ENCODE measurements at places on chromosomes 7 and 10. TPM values are rescaled to one million over a fixed set of nuclear protein-coding genes. Genes with fewer than 3 reads are reported as not detected.

AKR1C4 gene
- total RNA-seq, result not detected

TMEM213 gene
- total RNA-seq, result not detected

FAM20C gene
- total RNA-seq, result 17.1 TPM

KIF5B gene
- total RNA-seq, result 133 TPM

SLC35B4 gene
- total RNA-seq, result 23.0 TPM

ACHE gene
- total RNA-seq, result 14.7 TPM

DNA sequence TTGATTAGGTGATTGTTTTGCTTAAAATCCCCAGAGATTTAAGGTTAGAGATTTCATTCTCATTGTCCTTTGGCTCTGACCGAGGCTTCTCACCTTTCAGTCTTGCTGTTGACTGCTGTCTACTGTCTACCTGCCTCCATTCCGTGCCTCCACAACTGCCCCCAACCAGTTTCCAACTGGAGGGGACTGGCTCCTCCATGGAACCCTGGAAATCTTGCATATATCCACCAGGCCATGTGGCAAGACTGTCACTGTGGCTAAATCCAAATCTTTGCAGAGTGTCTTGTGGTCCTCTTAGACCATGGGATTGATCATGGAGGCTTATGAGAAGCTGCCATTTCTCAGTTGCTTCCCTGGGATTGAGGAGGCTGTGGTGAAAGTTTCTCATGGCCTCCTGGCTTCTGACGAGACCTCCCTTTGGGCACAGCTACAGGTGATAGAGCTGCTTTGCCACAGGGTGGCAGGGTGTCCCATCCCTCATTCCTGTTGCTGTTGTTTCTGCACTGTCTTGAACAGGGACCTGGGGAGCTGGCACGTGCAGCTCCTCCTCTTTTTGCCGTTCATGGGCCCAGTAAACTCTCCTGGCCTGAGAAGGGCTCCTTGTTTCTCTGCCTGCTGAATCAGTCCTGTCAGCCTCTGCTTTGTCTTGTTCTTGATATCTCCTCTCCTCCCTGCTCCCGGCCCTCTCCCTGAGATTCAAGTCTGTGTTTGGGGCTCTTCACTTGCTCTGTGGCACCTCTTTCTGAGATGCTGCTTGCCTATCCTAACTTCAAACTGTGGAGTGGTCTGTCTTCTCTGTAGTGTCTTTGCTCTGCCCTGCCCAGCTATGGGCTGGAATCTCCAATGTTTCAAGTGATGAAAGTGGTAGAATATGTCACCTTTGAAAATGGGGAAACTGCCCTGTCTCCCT, 63.6 kb upstream of the IGFBP3 start:
- no peak for DNase-seq

DNA sequence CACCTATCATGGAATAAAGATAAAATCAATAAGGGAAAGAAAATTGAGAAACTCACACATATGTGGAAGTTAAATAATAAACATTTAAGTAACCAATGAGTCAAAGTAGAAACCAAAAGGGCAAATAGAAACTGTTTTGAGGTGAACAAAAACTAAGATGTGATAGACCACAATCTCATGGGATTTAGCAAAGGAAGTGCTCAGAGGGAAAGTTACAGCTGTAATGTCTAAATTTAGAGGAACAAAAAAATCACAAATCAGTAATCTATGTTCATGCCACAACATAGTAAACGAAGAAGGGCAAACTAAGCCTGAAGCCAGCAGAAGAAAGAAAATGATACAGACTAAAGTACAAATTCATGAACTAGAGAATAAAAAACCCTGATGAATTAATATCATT, 16.3 kb downstream of the CYP3A4 start:
- no peak for DNase-seq

DNA sequence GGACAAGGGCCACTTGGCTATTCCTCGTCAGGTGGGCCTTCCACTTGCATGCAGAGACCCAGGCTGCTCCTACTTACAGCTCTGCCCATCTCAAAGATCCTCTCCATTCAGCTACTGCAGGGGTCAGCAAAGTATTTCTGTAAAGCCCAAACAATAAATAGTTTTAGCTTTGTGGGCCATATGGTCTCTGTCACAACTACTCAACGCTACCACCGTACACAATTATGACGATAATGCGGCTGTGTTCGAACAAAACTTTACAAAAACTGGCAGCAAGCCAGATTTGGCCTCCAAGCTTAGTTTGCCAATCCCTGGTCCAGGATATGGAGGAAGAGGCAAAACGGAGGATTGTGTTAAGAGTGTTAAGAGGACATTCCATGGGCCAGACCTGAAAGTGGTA, 12.8 kb downstream of the RAB11FIP2 start:
- DNase-seq, result no peak

- DNase-seq, result no peak
Measured at GRCh38 chr7:19408706-19409220, 263.5 kb upstream of the FERD3L start.

- peak; percentile 53 for DNase-seq
Measured at GRCh38 chr7:73433924-73434700, 534 bp downstream of the FZD9 start.

GRCh38 chr10:71257319-71257997, 45.1 kb downstream of the UNC5B start:
- DNase-seq, result no peak

GRCh38 chr7:134660242-134660785, 13.7 kb downstream of the BPGM start:
- no peak for DNase-seq

DNA sequence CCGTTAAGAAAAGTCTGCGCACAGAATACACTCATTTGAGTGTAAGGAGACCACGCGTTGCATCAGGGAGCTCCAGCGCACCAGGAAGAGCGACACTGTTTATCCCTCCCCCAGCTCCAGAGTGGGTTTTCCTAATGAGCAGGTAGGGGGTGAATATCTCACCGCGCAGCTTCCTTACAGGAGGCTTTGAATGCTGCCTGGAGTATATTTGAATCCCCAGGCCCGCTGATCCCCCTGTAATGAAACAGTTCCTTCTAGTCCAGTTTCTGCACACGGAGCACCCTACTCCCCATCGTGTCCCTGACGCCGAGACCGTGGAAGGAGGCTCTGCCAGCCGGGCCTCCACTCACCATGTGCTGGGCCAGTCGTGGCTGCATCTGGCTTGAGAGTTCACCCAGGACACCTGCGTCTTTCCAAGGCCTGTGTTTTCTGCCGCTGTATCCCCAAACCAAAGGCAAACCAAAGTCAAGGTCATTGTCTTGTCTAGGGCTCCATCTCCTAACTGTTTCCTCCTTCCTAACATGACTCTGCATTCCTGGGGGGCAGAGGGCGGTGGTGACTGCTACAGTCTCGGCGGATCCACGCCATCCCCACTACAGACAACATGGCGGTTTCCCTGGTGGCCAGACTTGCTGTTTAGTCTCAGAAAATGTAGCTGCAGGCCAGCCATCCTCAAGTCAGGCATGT, 167.8 kb downstream of the USP6NL start:
- no peak for DNase-seq

GRCh38 chr10:68684413-68684812, 36.6 kb upstream of the CCAR1 start:
- no peak for DNase-seq

- DNase-seq, result no peak
Measured at GRCh38 chr10:115604627-115605026, 511.5 kb downstream of the ATRNL1 start.

GRCh38 chr7:91814189-91814588, 66.3 kb downstream of the MTERF1 start:
- no peak for DNase-seq

DNA sequence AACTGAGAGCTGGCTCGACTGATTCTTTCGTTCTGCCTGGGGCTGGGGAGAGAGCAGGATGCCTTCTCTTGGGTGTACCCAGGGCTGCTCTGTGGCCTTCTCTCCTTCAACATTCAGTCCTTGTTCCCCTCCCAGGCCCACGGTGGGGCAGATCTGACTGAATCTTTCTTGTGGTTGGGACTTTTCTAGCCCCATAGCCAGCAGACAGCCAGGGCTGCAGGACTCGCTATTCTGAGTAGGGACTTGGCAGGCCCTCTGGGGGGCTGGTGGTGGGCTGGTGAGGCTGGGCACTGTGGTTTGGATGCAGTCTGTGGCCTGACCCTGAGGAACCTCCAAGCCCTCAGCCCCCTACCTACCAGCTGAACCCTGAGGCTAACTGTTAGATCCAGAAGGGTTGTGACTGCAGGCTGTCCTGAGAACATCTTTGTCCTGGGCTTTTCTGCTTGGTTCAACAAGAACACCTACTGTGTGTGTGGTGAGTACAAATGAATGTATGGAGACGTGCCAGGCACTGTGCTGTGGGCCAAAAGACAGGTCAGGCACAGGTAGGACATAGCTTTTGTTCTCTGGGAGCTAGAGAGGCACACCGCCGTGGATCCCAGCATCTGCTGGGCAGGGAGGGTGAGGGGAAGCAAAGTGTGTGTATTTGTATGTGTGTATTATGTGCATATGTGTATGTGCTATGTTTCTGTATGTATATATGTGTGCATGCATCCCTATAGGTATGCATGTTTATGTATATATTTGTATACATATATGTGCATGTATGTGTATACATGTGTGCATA, 2.1 kb upstream of the PALD1 start:
- DNase-seq, result no peak

DNA sequence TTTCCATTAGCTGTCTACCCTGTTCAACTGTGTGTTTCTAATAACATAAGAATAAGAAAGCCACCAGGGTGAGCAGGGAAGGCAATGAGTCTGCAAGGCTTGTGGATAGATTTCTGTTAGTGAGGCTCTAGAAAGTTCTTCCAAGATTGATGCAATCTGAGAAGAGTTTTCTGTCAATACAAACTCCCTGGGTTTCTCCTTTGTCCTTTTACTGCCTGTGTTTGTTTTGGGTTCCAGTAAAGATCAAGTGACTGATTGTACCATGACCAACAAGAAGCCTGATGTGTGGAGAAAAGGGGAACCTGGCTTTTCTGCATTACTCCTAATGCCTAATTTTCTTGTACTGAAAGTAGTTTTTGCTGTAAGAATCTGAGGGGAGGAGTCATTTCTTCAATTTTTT, 139.9 kb downstream of the CFTR start:
- no peak for DNase-seq

DNA sequence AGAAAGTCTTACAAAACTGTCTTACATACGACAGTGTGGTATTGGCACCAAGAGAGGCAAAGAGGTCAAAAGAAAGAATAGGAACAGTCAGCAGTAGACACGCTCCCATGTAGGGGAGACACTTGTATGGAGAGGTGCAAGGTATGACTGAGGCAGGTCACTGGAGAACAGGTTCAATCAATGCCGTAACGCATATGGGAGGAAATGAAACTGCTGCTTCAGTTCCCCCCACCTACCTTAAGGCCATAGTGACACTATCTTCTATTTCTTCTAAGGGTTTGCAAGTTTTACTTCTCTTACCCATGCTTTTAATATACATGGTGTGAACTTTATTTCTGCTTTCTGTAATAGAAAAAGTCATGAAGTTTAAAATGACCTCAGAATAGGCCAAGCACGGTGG, 5.5 kb upstream of the PITRM1 start:
- DNase-seq, result no peak

GRCh38 chr7:121020989-121021969, 32.8 kb downstream of the CPED1 start:
- no peak for DNase-seq

DNA sequence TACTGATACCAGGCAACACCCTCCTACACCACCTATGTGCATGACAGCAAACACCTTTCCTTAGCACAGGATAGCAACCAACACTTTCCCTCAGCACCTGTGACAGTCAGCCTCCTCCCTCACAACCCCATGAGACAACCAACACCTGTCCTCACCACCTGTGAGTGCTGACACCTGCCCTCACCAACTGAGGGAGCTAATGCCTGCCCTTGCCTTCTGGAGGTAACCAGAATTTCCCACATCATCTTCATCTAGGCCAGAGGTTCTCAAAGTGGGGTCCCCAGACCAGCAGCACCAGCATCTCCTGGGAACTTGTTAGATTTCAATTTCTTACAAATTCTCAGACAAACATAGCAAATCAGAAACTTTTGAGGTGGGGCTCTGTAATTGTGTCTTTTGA, 112.5 kb downstream of the GRID1 start:
- DNase-seq, result no peak

Measured in spinal cord (tissue), 10 donors.